H4 (cell line): ENCODE measurements at places on chromosomes 4 and X. TPM values are rescaled to one million over a fixed set of nuclear protein-coding genes. Genes with fewer than 3 reads are reported as not detected.

- no peak for DNase-seq
These were observed 179.5 kb upstream of the TBL1X start for GRCh38 chrX:9285342-9285771.

- DNase-seq = peak; percentile 79
These were observed 343.5 kb downstream of the RAPGEF2 start for GRCh38 chr4:159446266-159446976.

ZC4H2 gene
- 8.6 and 12.5 TPM in 2 replicates for total RNA-seq

- DNase-seq = no peak
These were observed 8.1 kb downstream of the HADH start for GRCh38 chr4:107997794-107998193.

DNA sequence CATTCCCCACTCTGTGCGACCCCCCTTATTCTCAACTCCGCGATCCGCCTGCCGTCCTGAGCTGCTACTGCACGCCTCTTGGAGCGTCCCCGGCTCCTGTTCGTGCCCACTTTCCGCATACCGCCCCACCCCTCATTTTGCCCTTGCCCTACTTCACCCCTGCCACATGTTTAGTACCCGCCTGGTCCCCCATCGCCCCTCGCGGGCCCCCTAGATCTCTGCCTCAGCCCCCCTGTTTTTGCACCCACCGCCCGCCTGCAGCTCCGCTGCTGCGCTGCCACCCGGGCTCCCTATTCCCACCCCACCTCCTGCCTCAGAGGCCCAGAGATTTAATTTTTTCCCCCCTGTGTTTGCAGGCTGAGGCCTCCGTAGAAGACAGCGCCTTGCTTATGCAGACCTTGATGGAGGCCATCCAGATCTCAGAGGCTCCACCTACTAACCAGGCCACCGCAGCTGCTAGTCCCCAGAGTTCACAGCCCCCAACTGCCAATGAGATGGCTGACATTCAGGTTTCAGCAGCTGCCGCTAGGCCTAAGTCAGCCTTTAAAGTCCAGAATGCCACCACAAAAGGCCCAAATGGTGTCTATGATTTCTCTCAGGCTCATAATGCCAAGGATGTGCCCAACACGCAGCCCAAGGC is 1.4 kb downstream of the MAGED1 start:
- peak; percentile 12 for DNase-seq

- DNase-seq = peak; percentile 11
These were observed 302.7 kb downstream of the KCTD8 start for GRCh38 chr4:44145868-44146267.

DNA sequence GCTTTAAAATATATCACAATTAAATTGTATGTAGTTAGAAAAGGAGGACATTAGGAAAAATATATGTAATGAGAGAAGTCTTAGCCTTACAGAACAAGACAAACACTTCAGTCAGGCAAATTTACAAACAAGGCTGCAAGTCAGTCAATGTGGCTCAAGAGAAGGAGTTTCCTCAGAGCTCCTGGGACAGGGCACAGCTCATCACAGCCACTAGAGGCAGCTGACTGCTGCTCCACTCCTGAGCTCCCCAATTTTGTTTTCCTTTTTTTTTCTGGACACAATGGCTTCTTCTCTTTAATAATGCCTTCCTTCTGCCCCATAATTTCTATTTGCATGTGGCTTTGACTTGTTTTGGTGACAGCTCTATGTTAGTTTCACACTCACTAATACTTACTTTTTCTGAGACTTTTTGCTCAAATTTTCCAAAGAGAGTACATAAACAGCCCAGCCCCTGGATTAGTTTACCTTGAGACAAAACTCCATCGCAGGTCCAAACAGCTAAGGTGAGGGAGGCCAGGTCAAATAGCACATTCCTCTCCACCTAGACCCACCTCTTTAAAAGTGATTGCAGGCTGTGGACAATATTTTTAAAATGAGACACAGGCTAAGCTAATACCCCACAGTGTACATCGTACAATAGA is 850.4 kb upstream of the FRG1 start:
- peak; percentile 42 for DNase-seq

GRCh38 chr4:106502106-106502699 is 133.6 kb upstream of the GIMD1 start:
- DNase-seq = peak; percentile 23

SCML2 gene
- total RNA-seq = 6.3 and 6.7 TPM in 2 replicates

GRCh38 chr4:9947168-9948062 is 73.9 kb downstream of the SLC2A9 start:
- no peak for DNase-seq

DNA sequence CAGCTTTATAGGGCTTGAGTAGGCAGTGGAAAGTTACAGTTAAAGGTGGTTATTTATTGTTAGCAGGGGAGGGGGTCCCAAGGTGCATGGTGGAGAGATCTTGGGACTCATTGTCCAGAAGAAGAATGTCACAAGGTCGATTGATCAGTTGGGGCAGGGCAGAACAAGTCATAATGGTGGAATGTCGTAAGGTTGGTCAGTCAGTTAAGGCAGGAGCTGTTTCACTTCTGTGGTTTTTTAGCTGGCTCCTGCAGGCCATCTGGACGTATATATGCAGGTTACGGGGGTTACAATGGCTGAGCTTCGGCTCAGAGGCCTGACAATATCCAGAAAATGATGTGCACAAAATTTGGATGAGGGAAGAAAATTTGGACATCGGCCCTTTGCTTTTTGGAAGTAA is 7.1 kb downstream of the OFD1 start:
- DNase-seq = no peak

UGT2B10 gene
- total RNA-seq = not detected in 2 replicates

HSD17B13 gene
- total RNA-seq = 4.5 and 7.0 TPM in 2 replicates

DNA sequence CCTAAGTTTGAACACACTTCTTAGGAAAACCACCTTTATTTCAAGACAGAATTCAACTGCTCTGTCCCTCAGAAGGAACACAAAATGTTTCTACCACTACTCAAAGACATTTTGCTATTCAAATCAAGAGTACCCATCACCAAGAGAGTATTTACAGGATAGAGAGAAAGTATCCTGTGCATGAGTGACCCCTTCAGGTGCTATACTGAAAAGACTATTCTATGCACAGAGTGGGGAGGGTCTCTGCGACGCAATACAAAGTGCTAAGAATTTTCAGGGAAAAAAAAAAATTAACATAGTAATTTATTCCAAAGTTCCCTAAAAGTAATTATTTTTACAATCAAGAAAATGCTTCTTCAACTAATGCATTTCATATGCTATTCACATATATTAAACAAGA is 346.4 kb upstream of the FAM241A start:
- DNase-seq = peak; percentile 7

GRCh38 chrX:109936114-109936513 is 66.8 kb upstream of the TMEM164 start:
- DNase-seq = no peak

GRCh38 chrX:139929876-139930275 is 3.0 kb downstream of the ATP11C start:
- DNase-seq = no peak

- DNase-seq = peak; percentile 16
These were observed 129.5 kb downstream of the LARP7 start for GRCh38 chr4:112766422-112766821.

GRCh38 chrX:125205133-125205917 is 114.3 kb upstream of the TEX13C start:
- peak; percentile 89 for DNase-seq

- no peak for DNase-seq
These were observed 3.5 kb downstream of the CCDC22 start for GRCh38 chrX:49238735-49239134.

DNA sequence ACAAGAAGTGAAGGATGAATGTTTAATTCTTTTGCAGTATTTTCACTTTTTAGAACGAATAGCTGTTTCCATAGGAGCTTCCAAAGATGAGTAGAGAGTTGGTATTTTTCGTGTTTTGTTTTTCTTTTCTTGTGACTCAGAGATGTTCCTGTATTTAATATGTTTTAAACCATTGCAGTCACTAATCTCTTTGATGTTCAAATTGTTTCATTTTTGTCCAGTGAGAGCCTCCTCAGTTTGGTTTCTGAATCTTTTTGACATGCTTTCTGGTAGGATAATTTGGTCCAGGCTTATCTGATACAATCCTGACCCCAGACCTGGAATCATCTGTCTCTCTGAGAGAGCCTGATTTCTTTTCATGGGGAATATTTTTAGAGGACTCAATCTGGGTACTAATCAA is 41.6 kb downstream of the BEX3 start:
- DNase-seq = no peak

GRCh38 chr4:150078041-150078578 is at the start of gene DCLK2:
TSS of gene DCLK2 (plus strand) at chr4:150078445. CDS start at chr4:150079028, 583 bp downstream.
- peak; percentile 75 for DNase-seq
